Fibroblast of skin of back (primary cell): ENCODE measurements at places on chromosomes 7 and 10.

DNA sequence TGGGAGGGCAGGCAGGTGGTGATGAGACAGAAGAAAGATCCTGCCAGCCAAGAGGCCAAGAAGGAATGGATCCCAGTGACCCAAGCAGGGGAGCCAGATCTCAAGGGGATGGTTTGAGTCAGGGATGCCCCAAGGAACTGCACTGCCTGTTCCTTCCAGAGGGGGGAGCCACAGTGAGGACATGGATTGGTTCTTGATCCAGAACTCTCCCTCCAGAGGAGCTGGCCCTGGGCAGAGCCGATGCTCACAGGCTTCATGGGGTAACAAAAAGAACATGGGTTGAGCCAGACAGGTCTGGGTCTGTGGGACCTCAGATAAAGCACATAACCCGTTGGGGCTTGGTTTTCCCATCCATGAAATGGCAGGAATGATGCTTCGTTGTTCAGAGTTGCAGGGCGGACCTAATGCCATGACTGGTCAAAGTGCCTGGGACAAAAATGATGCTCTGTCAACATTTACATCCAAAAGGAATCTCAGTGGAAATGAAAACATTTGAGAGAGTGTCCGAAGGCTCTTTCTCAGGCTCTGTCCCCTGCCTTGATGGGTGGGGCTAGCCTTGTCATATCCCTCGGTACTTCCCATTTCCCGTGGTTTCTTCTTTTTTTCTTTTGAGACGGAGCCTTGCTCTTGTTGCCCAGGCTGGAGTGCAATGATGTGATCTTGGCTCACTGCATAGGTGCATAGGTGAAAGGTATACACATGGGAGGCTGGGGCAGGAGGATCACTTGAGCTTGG lies 4.7 kb upstream of the DENND2A start:
- no peak for DNase-seq

DNA sequence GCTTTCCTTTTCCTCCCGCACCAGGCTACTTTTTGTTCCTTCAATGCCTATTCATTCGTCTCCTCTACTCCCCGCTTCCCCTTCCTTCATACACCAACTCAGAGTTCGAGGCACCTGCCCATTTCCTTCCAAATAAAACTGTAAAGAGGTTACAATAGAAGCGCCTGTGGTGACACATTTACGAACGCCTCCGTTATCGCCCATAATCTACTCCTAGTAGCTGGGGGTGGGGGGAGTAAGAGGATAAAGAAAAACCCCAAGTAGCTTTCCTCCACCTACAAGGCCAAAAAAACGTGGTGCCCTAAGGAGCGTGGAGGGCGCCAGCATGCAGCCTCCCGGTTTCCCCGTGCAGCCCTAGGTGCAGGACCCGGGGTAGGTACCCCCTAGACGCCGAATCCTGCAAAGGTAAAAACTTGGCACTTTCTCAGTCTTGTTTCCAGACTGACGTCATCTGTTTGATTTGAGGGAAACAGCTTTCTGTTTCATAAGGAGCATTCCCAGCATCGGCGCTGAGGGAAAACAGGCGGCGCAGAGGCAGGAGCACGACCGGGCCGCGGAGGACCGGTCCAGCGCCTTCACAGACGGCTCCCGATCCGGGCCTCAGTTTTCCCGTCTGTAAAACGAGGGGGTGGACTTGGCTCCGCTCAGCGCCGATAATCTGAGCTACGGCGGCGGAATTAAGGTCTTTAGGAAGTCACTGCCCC lies 922 bp downstream of the PPA1 start:
- DNase-seq = peak; percentile 54

- DNase-seq = peak; percentile 54
Measured at GRCh38 chr7:134931487-134931886, 54.8 kb upstream of the AGBL3 start.

DNA sequence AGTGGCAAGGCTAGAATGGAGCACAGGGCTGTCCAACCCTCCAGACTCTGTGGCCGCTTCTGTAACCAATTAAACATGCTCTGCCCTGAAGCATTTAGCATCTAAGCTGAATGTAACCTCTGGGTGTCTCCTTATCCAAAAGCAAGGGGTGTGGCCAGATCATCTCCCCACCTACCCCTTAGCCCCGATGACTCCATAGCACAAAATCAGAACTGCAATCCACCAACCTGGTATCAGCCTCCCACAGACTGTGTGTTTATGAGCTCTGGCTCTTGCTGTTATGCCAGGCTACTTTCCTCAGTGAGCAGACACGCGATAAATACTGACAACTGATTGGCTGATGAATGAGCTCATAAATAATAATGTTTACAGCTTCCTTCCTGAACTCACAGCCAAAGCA lies 3.2 kb downstream of the FRMD4A start:
- DNase-seq = no peak

GRCh38 chr10:107653832-107654287 lies 489.4 kb upstream of the SORCS1 start:
- DNase-seq = peak; percentile 51

GRCh38 chr7:121294448-121294992 lies 34.3 kb upstream of the WNT16 start:
- no peak for DNase-seq

- DNase-seq = peak; percentile 71
Measured at GRCh38 chr7:83347945-83348444, 185.3 kb upstream of the PCLO start.

DNA sequence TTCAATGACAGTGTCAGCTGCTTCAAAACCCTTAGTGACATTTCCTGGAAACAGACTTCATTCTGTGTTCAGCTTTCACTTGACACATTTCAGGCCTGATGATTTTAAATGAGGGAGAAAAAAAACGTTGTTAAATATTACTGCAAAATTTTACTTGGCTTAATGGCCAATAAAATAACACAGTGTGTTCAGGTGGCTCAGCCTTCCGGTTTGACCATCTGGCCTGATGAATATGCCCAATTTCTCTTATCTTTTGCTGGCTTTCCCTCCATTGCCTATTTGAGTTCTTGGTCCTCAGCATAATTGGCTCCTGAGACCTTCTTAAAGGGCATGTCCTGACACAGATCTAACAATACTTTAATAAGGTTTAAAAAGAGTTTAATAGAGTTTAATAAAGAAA lies 462.4 kb downstream of the ADRA2A start:
- DNase-seq = no peak

- peak; percentile 84 for DNase-seq
Measured at GRCh38 chr7:108002726-108003598, at the start of gene LAMB1. Gene LAMB1, minus strand, starts transcription at chr7:108003161. Its CDS starts 276 bp downstream, at chr7:108002885.

- no peak for DNase-seq
Measured at GRCh38 chr7:144936314-144936713, 100.5 kb upstream of the TPK1 start.

DNA sequence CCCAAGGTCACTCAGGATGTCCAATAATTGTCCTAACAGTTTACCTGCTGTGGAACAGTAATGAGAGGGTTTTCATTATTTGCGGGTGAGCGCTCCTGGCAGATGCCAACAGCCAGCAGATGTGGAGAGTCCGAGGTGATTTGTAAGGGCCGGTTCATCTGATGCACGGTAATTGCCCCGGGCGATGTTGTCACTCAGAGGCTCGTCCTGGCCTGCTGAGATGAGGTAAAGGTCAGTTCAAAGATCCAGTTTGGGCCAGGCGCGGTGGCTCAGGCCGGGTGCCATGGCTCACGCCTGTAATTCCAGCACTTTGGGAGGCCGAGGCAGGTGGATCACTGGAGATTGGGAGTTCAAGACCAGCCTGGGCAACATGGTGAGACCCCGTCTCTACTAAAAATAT lies 16.9 kb downstream of the LHPP start:
- DNase-seq = no peak

GRCh38 chr10:46518028-46518725 lies 38.3 kb downstream of the GPRIN2 start:
- no peak for DNase-seq

GRCh38 chr10:51342381-51342780 lies 268.1 kb downstream of the PRKG1 start:
- no peak for DNase-seq

- no peak for DNase-seq
Measured at GRCh38 chr10:37474645-37475044, 349.2 kb downstream of the ANKRD30A start.

DNA sequence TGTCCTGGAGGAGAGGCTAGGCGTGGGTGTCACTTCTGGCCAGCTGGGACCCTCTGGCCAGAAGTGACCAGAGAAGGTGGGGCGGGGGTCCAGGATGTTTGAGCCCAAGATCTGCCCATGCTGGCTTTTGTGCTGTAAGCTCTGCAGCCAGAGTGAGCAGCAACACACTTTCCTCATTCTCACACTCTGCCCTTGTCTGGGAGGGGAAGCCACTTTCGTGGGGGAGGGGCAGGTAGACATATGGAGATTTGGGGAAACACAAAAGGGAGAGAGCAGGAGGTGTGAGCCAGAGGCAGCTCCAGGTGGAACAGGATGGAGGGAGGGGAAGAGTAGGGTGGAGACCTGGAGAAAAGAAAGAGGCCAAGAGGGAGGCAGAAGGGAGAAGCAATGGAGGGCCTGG lies 31.5 kb upstream of the ADCYAP1R1 start:
- no peak for DNase-seq

DNA sequence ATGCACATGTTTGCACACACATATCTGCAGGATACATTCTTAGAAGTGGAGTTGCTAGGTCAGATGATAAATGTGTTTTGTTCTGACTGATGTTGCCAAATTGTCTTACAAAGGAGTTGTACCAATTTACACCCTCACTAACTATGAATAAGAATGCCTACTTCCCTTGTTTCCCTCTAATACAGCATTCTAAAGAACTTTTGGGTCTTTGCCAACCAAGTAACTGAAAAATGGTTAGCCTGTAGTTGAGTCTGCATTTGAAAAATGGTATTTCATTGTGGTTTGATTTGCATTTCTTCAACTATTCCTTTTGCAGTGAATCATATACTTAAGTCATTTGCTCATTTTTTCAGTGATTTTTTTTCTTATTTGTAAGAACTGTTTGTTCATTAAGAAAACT lies 48.4 kb downstream of the TMEM26 start:
- DNase-seq = peak; percentile 87

DNA sequence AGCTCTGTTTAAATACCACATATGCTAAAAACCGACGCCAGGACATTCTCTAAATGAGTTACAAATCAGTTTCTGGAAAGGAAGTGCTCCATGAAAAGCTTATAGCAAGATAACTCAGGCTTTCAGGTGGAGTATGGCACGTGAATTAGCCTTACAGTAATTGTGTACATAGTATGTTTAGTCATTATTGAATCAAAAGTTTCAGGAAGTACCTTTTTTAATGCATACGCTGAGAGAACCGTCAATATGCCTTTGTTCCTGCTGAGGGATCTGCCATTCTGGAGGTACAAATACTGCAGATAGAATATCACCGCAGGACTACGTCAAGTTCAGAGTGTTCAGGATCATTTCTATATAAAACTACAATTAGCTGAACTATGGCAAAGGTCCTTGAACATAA lies 45.7 kb downstream of the ANKMY2 start:
- no peak for DNase-seq

DNA sequence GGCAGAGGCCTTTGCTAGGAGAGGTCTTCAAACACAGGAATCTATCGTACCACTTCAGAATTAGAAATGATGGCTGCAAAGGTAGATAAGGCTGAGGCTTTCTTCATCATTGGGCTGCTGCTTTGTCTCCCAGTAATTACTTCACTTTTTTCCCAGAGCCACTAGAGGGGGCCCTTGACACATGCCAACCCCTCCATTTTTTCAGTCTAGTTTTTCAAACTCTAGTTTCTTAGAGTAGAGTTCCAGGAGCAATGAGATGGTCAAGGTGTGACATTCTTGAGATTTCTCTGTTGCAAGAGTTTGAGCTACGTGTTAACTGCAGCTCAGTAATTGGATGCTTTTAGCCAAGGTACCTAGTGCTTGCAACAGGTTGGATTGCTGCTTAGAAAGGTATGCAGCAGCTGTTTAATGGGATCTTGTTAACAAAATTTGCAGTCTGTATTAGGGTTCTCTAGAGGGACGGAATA lies 33.8 kb upstream of the RBM20 start:
- peak; percentile 58 for DNase-seq

DNA sequence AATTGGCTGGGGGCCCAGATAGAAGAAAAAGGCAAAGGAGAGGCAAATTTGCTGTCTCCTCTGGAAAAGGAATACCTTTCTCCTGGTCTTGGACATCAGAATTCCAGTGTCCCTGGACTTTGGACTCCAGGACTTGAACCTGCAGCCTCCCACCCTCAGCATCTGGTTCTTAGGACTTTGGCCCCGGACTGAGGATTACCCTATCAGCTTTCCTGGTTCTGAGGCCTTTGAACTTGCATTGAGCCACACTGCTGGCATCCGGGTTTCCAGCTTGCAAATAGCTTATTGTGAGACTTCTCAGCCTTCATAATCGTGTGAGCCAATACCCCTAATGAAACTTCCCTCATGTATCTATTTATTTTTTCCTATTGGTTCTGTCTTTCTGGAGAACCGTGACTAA lies 68.3 kb downstream of the DNAH11 start:
- DNase-seq = no peak

- DNase-seq = peak; percentile 2
Measured at GRCh38 chr10:11573497-11573896, 38.0 kb downstream of the USP6NL start.

GRCh38 chr10:61835069-61835945 lies 66.2 kb upstream of the ARID5B start:
- peak; percentile 74 for DNase-seq

DNA sequence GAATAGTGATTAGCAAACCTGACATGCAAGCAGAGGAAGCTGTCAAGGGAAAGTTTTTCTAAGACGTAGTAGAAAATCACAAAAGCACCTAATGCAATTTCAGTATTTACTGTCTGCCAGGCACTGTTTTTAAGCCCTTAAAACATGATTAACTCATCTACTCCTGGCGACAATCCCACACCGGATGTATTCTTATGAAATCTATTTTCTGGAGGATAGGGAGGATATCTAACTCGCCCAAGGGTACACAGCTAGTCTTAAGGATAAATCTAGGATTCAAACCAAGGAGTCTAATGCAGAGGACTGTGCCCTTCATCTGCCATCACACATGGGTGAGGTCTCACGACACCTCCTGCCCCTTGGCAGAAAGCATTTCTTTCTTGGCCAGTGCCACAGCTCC lies 47.8 kb upstream of the FIGNL1 start:
- DNase-seq = no peak

- DNase-seq = no peak
Measured at GRCh38 chr10:124939290-124939689, 2.6 kb upstream of the ZRANB1 start.

DNA sequence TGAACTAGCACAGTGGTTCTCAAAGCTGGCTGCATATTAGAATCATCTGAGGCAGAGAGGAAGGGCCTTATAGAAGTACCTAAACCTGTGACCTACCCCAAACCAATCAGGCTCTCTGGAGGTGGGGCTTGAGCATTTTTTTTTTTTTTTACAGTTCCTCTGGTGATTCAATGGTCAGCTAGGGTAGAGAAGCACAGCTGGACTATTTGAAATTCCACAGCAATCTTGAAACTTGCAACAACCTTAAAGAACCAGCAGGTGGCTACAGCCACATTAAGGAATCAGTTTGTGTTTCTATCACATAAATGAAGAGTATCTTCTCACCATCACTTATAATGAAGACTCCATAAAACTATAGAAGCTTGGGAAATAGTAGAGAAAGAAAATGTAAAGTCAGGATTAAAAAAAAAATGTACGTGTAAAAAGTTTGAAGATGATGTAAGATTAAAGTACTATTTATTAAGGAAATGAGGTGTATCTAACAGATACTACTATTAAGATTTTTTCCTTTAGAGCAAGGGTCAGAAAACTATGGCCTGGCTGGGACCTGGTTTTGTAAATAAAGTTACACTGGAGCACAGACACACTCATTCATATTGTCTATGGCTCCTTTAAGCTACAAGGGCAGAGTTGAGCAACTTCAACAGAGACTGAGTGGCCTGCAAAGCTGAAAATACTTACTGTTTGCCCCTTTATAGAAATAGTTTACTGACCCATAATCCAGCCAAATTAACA lies 3.8 kb downstream of the RTKN2 start:
- DNase-seq = peak; percentile 86

GRCh38 chr10:30095631-30096422 lies 36.4 kb upstream of the JCAD start:
- no peak for DNase-seq
